ENCODE measurements at places on chromosomes 12 and 14.

DNA sequence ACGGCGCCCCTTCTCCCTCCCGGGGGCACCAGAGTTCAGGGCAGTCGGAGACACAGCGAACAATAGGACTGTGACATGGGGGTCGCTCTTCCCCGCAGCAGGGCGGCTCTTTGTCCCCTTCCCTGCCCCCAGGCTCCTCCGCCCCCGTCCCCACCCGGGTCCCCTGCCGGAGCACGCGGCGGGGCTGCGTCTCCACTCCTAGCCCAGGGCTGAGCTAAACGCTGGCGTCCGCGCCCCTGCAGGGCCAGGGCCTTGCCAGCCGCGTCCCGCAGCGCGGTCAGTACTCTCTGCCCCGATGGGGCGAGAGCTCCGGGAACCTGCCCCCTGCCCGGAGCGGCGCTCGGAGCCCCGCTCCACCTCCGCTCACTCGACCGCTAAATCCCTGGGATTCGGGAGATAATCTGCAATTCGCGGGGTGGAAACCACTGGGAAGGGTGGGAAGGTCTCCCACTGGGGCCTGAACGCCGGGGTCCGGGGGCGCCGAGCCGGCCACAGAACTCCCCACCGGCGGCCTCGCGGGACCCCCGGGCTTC, 825 bp upstream of the CCDC85C start:
- DNase-seq, result no peak

GRCh38 chr12:43797561-43798217, 8.4 kb downstream of the TWF1 start:
- no peak for DNase-seq

GRCh38 chr12:88570103-88570502, 10.2 kb downstream of the KITLG start:
- DNase-seq, result no peak

- DNase-seq, result no peak
These were observed 6.9 kb downstream of the MLH3 start for GRCh38 chr14:75044322-75044721.

DNA sequence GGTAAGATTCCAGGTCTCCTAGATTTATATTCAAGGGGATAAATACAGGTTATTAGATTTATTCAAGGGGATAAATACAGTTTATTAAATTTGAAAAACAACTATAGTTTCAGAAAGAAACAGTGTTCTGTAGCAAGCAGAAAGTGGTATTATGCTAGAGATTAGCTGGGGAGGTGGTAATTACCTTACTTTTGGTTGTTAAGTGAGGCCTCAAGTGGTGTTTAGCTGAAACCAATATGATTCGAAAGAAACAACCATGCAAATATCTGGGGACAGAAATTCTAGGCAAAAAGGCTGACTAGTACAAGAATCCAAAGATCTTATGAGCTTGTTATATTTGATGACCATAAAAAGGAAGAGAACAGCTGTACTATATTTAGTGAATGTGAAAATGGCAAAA, 6.2 kb downstream of the OR4N5 start:
- DNase-seq, result no peak

DNA sequence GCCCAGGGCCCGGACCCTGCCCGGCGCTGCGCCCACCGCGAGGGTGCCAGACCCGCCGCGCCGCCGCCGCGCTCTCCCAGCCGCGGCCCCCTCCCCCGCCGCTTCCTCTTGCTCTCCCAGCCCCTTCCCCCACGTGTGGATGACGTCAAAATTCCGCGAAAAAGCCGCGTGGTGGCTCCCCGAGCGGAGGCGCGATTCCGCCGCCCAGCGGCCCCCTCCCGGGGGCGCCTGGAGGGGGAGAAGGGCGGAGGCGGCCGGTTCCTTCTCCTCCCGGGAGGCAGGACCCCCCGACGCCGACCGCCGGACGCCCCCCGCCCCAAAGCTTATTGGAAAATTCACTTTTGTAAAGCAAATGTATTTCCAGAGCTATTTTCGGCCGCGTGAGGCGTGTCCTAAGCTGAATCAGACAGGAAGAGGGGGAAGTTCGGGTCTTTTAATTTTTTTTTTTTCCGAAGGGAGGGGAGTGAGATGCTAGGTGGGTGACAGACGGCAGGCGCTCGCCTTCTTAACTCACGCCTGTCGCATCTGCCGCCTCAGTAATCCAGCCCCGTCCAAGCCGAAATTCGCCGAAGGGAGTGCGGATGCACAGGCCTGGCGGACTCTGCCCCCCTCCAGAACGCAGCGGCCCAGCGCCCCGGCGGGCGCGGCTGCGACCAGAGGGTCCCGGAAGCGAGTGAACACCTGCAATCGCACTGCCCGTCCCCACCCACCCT, 4.1 kb upstream of the CCND2 start:
- peak; percentile 94 for DNase-seq

- DNase-seq, result no peak
These were observed 10.8 kb downstream of the KCTD10 start for GRCh38 chr12:109466305-109466704.

DNA sequence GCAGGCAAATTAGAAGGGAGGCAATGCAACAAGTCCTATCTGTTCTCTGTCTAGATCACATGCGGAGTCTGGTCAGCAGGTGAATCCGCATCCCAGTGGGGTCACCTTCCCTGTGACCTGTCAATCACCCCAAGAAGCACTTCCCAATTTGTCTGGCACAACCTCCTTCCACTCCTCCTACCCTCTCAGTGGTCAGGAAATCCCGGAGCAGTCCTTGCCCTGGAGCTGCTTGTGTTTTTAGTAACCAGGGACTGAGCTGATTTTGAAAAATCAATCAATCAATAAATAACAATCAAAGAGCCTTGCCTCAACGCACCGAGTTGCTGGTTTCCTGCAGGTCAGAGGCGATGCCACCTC, 572 bp upstream of the ACSS3 start:
- DNase-seq, result no peak

- no peak for DNase-seq
These were observed 4.9 kb upstream of the TCP11L2 start for GRCh38 chr12:106297681-106298080.

- peak; percentile 62 for DNase-seq
These were observed 6.5 kb downstream of the NFE2 start for GRCh38 chr12:54294152-54294952.

- no peak for DNase-seq
These were observed 35.7 kb downstream of the HIGD1C start for GRCh38 chr12:50988051-50988450.

- DNase-seq, result no peak
These were observed 905.4 kb downstream of the SLC16A7 start for GRCh38 chr12:60501124-60501729.

DNA sequence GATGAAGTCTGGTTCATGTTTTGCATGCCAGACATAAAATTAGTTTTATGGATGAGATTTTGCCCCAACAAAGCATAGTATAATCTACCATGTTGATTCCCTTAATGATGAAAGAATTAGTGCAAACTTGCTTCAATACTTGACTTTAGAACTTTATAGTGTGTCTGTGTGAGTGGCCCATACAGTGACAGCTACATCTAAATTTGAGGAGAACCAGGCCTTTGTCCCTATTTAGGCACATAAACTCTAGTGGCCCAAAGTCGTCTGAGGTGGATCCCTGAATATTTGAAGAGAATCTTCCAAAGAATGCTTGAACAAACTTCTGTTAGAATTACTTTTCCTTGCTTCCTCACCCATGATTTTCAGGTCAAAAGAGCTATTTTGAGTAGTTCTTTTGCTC, 70.4 kb downstream of the POLR3B start:
- DNase-seq, result no peak

DNA sequence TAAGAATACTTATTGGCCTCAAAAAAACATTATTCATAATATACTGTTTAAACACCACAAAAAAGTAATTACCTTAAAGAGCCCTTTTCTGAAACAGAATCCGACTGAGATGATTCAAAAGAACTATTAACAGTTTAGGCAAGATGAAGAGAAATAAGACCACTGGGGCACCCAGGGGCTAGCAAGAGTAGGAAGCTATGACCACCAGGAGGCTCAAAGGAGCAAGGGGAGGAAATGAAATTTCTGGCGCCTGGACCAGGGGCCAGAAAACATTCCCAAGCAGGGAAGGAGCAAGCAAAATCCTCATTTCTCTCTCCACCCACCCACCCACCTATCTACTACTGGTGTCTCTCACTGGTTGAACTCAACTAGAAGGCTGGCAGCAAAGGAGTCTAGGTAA, 6.3 kb upstream of the DCAF4 start:
- DNase-seq, result no peak

DNA sequence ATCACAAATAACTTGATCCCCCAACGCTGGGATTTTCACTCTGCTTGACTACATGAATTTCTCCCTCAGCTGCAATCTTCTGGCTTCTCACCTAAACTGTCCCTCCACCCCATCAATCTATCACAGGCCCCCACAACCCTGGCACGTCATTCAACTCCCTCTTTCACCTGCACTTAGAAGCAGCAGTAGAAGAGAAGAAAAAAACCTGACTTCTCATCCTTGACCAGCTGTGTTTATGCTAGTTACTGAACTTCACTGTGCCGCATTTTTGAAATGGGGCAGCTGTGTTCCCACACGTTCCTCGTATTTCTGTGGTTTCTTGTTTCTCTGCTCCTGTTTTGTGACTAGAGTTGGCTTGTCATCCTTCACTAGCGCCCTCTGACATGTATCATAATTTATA, 35.0 kb downstream of the ITPR2 start:
- no peak for DNase-seq

DNA sequence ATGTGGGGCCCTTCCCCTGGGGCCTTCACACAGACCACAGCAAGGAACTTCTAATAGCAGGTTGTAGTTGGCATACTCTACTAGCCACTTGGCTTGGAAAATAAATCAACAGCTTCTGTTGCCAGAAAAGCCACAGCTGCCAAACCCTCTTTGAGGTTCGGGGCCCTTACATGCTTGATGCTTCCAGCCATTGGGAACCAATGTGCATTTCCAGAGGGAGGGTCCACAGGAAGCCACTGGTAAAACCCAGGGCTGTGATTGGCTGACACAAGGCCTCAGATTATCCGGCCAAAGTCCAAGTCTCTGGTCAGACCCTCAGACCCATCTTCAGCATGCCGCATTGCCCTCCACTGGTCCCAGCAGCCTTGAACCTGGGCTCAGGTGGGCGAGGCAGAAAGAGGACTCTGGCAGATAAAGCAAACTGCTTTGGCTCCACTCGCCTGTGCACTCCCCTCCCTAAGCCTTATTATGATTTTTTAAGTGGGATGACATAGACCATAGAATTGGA, 214.4 kb downstream of the BCL11B start:
- DNase-seq, result no peak

DNA sequence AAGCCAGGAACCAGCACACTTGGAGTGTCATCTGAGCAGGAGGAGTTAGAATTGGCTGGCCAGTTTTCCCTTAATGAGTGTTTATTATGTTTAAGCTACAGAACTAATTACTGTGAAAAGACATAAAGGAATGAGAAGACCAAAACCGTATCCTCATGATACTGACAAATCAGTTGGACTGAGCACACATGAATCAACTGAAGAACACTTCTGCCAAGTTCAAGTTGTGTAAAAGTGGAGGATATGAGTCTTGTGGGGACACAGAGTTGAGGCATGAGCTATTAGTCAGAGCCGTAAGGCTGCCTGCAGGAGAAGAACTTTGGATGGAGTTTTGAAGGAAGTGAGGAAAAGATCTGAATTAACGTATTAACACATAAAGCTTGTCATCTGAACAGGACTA, 43.1 kb downstream of the HMGA2 start:
- no peak for DNase-seq

GRCh38 chr14:61435563-61436337, 114.4 kb downstream of the PRKCH start:
- no peak for DNase-seq

DNA sequence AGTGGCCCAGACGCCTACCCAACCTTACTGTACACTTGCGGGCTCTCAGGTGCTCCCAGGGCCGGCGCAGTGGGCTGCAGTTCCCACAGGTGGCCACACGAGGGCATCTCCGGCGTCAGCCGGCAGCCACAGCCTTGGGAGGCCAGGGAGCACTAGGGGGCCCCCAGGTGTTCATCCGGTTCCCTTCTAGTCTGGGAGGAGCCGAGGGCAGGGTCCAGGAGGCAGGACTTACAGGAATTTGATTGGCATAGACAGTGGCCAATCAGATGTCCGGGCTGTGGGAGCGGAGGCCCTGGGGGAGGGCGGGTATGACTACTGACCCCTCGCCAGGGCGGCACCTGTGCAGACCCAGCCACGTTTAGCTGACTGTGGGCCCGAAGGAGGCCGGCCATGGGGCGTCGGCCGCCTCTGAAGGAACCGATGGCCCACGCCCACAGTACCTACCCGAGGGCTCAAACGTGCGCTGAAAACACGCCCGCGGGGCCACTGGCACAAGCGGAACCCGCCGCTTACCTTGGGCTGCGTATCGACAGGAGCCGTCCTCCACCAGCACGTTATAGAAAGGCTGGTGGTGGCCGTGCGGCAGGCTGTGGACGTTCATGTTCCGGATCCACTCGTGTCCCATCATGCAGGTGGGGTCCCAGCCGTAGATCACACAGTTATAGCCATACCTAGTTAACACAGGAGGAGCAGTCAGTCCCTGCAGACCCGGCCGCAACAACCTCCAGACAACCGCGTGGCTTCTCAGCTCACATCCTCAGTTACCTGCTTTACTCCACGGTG, 34.8 kb downstream of the FBXO21 start:
- peak; percentile 71 for DNase-seq

DNA sequence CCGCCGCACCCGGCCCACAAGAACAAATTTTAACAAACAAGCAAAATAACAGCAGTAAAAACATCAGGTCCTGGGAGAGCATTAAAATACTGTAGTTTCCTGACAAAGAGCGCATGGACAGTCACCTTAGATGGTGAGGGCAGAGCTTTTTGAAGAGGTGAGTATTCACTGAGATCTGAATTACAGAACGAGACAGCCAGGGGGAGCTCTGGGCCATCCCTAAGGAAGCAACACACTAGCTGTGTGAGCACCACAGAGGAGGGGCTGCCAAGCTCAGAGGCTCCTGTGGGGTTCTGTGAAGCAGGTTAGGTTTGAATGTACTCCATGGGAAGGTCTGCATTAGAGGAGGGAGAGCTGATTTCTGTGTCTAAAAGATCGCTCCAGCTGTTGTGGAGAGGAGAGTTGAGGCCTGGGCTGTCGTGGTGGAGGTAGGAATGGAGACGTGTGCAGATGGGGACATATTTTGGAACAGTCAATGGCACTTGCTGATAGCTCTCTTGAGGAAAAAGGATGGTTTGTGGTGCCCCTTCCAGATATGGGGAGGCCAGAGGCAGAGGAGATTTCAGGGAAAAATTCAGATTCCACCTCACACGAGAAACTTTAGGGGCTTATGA, 72.9 kb downstream of the TRAFD1 start:
- DNase-seq, result peak; percentile 50

DNA sequence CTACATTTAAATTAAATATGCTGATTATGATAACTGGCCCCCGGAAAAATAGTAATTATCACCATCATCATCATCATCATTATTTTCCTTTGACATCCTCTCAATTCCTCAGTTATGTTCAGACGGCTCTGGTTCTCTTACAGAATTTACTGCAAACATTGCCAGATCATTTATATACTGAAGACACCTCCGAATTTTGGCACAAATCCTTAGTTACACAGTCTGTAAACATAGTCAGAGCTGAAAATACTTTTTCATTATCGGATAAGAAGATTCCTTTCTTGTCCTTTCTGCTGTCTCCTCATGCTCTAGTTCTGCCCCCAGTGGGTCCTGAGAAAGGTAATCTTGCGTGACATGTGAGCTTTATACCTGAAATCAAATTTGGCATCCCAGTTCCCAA, 40.3 kb upstream of the CCDC60 start:
- no peak for DNase-seq
